Activated CD4-positive, alpha-beta T cell treated with anti-CD3 and anti-CD28 coated beads, Interleukin-2, amount 50 U/mL, for 24 hours (primary cell): ENCODE measurements at places on chromosomes 16 and 17.
A peak's percentile ranks its signal among the peaks of the same experiment; 100 is the strongest.

DNA sequence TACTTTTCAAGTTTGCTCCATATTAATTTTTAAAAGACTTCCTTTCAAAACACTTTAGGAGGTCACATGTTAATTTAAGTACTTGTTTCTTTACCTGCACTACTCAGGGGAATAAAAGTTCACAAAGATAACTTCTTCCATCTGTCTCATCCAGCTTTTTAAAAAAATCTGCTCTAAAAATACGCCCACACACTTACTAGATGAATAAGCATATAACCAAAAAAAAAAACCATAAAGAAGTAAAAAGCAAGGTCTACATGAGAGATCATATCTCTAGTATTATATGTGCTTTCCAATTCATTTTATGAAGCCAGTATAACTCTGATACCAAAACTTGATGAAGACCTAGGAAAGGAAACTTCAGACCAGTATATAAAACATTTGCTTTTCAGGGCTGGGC, 17.2 kb downstream of the SKAP1 start:
- DNase-seq = no peak

- no peak for DNase-seq
Measured at GRCh38 chr16:8673611-8674412, 605 bp upstream of the ABAT start.

DNA sequence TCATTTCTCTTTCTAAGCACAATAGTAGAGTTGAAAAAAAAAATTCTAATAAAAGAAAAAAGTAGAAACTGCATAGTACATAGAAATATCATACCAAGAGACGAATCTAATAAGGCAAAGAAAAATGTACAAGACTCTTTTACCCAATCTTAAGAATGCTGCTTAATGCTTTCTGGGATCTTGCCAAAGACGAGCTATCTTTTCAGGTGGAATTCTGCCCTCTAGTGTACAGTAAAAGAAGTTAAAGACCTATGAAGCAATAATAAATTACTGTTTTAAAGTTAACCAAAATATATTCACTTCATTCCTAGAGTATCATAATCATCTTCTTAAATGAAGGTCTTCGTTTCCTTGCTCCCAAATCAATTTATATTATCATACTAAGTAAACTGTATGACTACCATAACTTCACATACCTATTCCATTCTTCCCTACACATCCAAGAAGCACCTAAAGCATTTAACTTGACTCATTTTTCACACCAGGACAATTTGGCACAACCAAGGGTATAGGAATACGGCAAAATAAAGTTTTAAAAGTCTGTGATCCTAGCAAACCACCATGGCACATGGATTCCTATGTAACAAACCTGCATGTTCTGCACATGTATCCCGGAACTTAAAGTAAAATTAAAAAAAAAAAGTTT, 47.7 kb downstream of the CFDP1 start:
- peak; percentile 16 for DNase-seq

DNA sequence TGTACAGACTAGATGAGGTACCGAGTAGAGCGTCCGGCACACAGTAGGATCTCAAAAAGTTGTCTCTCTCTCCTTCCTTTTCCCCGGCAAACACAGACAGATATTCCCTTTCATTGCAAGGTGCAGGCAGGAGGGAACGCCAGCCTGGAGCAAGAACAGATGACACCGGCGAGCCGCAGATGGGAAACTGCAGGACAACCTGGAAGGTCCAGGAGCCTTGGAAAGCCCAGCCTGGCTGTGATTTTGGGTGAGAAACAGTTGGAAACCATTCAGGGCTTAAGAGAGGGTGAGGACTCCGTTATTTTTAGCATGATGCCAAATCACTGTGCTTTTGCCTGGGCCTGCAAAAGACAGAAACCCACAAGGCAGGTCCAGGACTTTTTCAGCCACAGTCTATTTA, 7.3 kb downstream of the CDH11 start:
- no peak for DNase-seq

- DNase-seq = no peak
Measured at GRCh38 chr16:13780406-13781168, 139.4 kb upstream of the ERCC4 start.

GRCh38 chr17:69350911-69351310, 24.0 kb upstream of the ABCA5 start:
- DNase-seq = no peak

- DNase-seq = no peak
Measured at GRCh38 chr17:78986048-78986648, 6.4 kb upstream of the LGALS3BP start.

GRCh38 chr16:10504404-10504885, 76.0 kb downstream of the EMP2 start:
- no peak for DNase-seq

DNA sequence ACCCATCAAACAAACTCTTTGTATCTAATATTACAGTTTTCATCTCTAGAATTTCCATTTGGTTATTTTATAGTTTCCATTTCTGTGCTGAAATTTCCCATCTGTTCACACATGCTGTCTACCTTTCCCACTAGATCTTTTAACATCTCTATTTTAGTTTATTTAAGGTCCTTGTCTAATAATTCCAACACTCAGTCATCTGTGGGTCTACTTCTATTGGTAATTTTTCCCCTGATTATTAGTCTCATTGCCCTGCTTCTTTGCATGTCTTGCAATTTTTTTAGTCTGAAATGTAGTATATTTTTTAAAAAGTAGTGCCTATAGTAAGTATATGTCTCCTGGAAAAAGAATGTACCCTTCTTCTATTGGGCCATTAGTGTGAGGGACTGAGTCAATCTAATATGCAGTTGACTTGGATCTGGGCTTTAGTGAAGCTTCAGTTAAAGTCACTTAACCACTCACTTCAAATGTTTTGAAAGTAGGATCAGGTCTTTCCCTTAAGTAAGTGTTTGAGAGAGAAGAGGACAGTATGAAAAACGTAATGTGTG, 370.8 kb downstream of the SEC14L1 start:
- DNase-seq = no peak

DNA sequence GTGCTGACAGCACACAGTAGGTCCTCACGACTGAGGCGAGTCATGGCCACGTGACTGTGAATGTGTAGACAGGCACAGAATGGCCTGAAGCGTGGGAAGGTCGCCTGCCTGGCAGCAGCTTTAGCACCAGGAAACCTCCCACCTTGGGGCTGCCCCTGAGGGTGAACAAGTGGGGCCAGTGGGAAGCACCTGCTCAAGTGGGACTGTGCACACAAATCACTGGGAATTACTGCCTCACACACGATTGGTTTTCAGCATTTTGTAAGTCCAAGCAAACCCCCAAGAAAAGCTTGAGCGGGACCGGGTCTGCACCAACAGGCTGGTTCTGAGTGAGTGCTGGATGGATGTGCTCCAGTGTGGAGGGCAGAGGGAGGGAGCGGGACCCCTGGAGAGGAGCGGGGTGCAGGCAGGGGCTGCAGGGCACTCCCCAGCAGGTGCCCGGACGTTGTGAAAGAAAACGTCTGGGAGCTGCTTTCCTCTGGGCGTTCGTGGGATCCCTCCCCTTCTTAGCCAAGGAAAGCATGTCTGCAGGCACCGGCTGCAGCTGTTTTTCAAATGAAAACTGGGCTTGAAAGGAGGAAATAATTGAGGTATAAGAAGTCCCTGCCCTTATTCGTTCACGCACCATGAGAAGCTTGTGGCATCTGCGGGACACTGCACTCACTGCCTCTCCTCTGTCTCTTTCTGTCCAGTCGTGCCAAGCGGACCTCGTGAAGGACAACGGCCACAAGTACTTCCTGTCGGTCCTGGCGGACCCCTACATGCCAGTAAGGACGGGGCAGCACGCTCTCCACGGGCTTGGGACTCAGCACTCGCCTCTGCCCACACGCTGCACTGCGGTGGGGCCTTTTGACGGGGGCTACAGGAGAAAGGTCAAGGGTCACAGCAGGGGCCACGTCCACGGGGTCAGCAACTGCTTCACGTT, 111.7 kb upstream of the CHMP6 start:
- peak; percentile 30 for DNase-seq

DNA sequence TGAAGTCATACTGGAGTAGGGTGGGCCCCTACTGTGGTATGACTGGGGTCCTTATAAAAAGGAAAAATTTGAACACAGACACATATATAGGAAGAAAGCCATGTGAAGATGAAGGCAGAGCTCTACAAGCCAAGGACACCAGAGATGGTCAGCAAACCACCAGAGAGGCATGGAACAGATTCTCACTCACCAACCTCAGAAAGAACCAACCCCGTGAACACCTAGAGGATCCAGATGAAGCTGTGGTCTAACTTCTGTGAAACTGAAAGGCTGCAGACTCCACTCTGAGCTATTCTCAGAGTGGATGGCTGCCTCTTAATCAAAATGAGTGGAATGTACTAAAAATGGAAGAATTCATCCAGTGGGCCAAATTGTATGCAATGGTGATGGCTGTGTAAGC, 149.6 kb downstream of the ABCA8 start:
- DNase-seq = no peak

DNA sequence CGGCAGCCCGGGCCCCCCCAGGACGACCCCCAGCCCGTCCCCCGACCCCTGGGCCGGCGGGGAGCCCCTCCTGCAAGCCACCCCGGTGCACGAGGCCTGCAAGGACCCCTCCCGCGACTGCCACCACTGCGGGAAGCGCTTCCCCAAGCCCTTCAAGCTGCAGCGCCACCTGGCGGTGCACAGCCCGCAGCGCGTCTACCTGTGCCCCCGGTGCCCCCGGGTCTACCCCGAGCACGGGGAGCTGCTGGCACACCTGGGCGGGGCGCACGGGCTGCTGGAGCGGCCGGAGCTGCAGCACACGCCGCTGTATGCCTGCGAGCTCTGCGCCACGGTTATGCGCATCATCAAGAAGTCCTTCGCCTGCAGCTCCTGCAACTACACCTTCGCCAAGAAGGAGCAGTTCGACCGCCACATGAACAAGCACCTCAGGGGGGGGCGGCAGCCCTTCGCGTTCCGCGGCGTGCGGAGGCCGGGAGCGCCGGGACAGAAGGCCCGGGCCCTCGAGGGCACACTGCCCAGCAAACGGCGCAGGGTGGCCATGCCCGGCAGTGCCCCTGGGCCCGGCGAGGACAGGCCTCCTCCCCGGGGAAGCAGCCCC, 15.6 kb upstream of the ZFPM1 start:
- peak; percentile 55 for DNase-seq

GRCh38 chr16:54690710-54691109, 240.0 kb upstream of the IRX5 start:
- DNase-seq = no peak

- no peak for DNase-seq
Measured at GRCh38 chr16:9297437-9298113, 206.1 kb downstream of the HAPSTR1 start.

DNA sequence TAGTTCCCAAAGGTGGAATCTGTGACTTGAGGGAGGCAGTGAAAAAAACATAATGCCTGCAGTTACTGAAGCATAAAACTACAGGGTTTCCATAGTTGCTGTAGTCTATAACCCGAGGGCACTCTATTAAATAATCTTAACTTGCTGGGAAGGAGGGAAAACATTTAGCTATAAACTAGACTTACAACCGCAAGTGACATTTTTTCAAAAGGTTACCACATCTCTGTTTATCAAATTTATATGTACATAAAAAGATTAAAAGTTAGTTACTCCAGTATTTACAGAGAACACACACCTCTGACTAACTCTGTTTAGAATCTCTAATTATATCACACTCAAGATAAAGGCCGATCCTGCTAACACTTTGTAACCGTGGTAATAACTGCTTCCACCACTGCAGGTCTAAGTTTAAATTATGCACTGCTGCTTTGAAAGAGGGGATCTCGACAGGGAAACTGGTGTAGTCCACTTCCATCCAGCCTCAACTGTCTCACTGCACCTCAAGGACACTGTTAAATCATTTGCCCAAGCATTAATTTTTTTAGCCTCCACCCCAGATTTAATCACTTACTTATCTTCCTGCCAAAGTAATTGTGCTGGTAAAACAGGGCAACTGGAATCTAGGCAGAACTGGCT, 14.6 kb downstream of the KCNJ16 start:
- DNase-seq = no peak
